Cortex of kidney (tissue), 1 donor: ENCODE measurements at places on chromosomes 1 and 21.

GRCh38 chr1:94012708-94013366, 103.6 kb upstream of the GCLM start:
- no peak for DNase-seq

GRCh38 chr1:89531480-89532139, 7.0 kb downstream of the LRRC8B start:
- DNase-seq = no peak

- no peak for DNase-seq
Observed at GRCh38 chr21:37370152-37371040, 3.8 kb downstream of the DYRK1A start.

DNA sequence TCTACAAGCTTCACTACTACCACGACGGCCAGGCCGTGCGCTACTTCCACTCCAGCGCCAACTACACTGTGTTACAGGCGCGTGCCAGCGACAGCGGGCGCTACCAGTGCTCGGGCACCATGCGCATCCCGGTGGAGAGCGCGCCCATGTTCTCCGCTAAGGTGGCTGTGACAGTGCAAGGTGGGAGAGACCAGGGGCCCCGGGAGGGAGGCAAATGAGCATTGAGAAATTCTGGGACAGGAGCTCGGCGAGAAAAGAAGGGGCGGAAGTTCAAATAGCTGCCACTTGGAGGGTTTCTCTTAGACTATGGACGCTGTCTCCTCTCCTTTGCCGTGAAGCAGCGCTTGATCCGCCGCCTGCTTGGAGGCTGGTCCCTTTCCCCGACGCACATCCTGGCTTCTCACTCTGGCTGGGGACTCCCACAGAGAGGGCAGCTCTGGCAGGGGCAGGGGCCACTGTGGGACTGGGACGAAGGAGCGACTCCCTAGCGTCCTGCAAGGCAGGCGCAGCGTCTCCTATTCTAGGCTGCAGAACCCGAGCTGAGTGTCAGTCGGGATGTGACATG, 4.6 kb downstream of the FCRLB start:
- DNase-seq = no peak

GRCh38 chr1:228270032-228270431, 62.2 kb downstream of the OBSCN start:
- DNase-seq = no peak

DNA sequence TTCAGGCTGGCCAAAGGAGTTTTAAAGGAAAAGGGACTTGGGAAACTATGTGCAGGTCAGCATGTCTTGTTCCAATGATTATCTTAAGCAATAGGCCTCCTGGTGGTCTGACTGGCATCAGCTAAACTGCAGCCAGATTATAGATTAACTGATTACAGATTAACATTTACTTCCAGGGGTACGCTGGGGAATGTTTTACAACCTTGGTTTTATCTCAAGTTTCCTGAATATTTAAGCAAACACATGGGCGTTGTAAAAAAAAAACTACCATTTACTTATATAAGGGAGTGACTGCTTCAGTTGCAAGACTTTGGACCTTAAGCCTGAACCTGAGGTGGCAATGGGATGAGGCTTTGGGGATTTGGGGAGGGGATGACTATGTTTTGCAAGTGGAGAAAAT, 600.6 kb upstream of the B3GALT2 start:
- DNase-seq = no peak

DNA sequence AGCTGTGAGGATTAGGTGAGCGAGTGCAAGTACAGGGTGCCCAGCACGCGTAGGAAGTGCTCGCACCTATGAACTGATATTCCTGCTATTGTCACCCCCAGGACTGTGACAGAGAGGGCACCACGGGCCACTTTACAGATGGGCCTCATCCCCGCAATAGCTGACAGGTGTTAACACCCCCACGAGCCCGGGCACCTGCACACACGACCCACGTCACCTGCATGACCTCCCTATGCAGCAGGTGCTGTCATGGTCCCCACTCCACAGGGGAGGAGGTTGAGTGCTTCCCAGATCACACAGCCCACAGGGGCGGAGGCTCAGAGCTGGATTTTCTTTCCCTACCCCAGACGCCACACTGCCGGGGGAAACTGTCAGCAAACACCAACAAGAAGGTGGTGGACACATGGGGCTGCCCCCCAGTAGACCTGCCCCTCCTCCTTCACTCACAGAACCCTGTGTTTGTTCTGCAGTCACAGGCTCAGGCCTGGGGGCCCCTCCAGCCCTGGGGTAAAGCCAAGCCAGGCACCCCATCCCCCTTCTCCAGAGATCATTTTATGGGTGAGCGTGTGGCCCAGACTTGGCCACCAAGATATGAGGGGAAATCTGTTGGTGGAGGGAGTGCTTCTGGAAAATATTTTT, 465.5 kb downstream of the MATN1 start:
- DNase-seq = no peak

- no peak for DNase-seq
Observed at GRCh38 chr1:206897175-206897574, at the start of gene IL24. Gene IL24 (plus strand): TSS chr1:206897443. CDS start chr1:206897833, 390 bp downstream.

GRCh38 chr1:145823565-145824498, at the start of the genes POLR3C and RNF115:
Gene POLR3C (plus strand): TSS chr1:145824200. CDS start chr1:145825777, 1,577 bp downstream.
Gene RNF115 (minus strand): TSS chr1:145824095. CDS start chr1:145823873, 222 bp downstream.
- no peak for DNase-seq

DNA sequence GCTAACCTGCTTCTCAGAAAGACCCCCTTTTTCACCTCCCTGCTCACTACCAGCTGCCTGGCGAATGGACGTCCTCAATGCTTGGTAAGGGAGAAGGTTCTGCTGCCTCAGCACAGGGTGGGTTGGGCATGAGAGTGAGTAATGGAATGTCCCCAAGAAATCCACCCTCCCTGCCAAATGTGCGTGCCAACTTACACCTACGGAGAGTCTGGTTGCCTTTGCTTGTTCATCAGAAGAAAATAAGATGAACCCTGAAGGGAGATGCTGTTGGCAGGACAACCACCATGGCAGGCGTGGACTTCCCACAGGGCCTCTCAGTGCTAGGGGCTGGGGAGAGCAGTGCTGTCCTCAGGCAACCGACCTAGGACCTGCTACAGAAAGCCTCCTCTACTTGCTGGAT, 106.0 kb downstream of the XCL2 start:
- no peak for DNase-seq

GRCh38 chr1:196779093-196779492, 4.5 kb downstream of the CFHR3 start:
- DNase-seq = no peak

DNA sequence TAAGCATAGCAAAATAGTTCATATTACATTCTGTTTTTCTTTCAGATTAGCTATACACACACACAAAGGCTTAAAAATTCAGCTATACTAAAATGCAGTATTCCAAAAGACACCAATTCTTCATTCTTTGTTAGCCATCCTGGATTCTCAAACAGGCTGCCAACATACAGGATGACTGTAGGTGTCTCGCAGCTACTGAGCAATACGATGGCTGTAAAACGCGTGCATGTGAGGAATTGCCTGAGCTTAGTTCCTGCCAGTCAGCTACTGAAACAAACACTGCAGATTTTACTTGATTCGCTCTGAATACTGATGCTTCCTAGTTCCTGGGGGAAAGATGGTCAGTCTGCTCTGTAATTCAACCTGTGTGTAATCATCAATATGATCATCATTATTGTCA, 24.7 kb upstream of the HMGN1 start:
- no peak for DNase-seq

GRCh38 chr1:117096951-117097408, 24.6 kb downstream of the TRIM45 start:
- no peak for DNase-seq

- no peak for DNase-seq
Observed at GRCh38 chr1:156086256-156086662, 4.0 kb upstream of the MEX3A start.

- DNase-seq = no peak
Observed at GRCh38 chr21:27425574-27425973, 458.7 kb upstream of the ADAMTS5 start.

DNA sequence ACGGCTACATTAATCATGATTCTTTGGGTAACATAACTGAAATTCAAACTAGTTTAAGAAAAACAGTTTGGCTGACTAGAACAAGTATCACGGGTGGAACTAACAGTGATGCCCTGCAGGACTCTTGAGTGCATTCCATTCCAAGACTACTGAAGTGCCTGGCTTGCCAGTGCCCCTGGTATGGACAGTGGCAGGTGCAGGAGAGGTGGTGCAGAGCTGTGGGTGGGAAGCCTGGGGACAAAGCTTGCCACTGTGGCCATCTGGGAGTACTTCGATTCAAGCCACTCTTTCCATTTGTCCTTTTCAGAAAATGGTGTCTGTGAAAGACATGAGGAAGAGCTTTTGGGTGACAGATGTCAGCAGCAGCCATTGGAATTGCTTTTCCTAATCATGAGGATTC, 166.5 kb downstream of the RRAGC start:
- no peak for DNase-seq

DNA sequence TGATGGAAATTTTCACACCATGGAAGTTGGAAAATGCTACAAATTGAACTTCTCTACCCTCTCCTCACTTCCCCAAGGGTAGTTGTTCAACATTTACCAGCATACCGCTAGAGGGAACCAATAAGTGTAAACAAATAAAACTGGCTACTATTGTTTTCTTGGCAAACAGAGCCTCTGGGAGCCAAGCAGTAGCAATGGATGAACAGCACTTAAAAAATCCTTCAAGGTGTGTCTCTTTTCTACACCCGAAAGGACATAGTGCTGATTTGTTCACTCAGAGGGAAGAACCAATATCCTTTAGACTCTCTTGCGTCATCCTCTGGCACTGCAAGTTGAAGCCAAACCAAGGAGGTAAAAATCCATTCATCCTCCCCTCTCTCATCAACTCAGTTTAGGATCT, 161.5 kb downstream of the TBX15 start:
- no peak for DNase-seq

DNA sequence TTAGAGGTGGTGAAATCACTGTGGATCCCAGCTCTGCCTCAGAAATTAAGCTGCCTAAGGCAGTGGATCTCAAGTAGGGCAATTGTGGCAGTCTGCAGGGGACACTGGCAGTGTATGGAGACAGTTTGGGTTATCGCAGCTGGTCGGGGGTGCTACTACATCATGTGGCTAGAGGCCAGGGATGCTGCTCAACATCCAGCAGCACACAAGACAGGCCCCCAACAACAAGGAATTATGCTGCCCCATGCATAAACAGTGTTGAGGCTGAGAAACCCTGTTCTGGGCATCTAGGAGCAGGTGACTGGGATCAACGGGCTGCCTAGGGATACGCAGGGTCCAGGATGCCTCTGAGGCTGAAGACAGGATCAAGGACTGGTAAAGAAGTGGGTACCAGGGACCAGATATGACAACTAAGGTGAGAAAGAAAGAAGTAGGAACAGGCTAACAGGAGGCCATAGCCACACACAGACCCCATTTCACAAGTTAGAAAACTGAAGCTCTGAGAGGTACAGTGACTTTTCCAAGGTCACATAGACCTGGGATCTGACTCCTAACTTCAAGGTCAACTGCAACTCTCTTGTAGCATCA, 8.7 kb downstream of the BATF3 start:
- DNase-seq = no peak

DNA sequence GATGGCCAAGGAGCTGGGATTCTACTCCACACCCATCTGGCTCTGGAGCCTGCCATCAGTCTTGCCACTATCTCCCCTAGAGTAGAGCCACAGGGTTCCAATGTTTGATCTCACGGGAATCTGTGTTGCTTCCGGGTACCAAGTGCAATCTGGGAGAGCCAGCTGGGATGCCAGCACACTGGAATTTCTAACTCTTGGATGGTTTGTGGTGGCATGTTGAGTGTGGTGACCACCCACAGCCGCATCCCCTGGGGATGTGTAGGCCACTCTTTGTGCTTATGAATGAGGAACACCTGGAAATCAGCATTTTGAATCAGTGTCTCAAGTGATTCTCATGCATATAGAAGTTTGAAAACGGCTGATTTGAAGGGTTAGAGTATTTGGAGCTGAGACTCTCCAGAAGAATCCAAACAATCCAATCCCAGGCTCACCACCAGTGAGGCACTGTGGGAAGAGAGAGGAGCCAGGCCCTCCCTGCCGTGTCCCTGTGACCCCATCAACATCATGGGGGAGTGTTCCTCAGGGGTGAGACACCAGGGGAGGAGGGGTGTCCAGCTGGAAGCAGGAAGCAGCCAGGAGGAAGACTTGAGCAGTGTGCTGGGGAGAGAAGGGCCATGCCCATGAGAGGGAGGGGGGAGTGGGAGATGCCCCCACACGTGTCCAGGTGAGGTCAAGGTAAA, 13.4 kb downstream of the FBLIM1 start:
- no peak for DNase-seq

GRCh38 chr1:207001492-207002245, 30.9 kb downstream of the C1orf116 start:
- DNase-seq = no peak

- DNase-seq = no peak
Observed at GRCh38 chr1:242568666-242569065, 44.2 kb upstream of the PLD5 start.
